ENCODE measurements at places on chromosomes 12 and 14. TPM values are rescaled to one million over a fixed set of nuclear protein-coding genes. Genes with fewer than 3 reads are reported as not detected.

Gene CMKLR1
- total RNA-seq, result not detected

Gene TMEM116
- total RNA-seq, result 7.2 TPM

Gene FLRT2
- total RNA-seq, result not detected

Gene DDN
- 0.60 TPM for total RNA-seq

Gene PIP4P1
- total RNA-seq, result 28.2 TPM

Gene HRK
- total RNA-seq, result not detected

Gene FOS
- total RNA-seq, result 24.7 TPM

Gene KLRC3
- total RNA-seq, result not detected

Gene C12orf56
- total RNA-seq, result not detected

Gene TAS2R50
- 1.0 TPM for total RNA-seq

Gene NELL2
- total RNA-seq, result 10.2 TPM

Gene SLC2A14
- total RNA-seq, result 0.07 TPM

Gene TCL1B
- total RNA-seq, result not detected

Gene PGF
- 0.34 TPM for total RNA-seq

Gene DTX1
- 0.16 TPM for total RNA-seq

Gene NANOG
- not detected for total RNA-seq

Data from activated T-helper 2 cell treated with anti-CD3 and anti-CD28 coated beads, Interferon-gamma antibody, Interleukin-2, Interleukin-4, amounts not matched to agents 10 μg/mL and 5 μg/mL and 100 μg/mL, durations not matched to agents 14 hours and 24 hours and 36 hours (primary cell).